ENCODE measurements at places on chromosomes 1 and 21.

GRCh38 chr1:235516862-235517446 lies 12.7 kb upstream of the B3GALNT2 start:
- DNase-seq = no peak

DNA sequence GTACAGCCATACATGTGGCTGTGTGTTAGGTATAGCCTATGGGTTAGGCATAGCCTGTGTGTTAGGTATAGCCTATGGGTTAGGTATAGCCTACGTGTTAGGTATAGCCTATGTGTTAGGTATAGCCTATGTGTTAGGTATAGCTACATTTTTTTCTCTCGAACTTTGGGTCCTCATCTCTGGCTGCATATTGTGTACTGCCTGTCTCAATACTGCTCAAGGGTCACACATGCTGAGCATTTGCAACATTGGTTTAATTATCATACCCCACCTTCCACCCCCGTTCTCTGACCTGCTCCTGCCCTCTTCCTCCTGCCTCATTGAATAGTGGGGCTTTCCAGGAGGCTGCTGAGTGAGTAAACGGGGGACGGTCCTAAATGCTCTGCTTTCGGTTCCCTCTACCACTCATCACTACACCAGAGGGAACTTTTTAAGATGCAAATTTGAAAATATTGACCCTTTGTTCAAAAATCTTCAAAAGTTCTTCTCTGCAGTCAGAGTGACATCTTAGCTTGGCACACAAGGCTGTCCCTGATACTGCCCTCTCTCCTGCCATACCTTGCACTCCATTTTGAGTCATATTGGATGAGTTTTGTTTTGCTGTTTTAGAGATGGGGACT lies 17.8 kb downstream of the OR2B11 start:
- DNase-seq = no peak

DNA sequence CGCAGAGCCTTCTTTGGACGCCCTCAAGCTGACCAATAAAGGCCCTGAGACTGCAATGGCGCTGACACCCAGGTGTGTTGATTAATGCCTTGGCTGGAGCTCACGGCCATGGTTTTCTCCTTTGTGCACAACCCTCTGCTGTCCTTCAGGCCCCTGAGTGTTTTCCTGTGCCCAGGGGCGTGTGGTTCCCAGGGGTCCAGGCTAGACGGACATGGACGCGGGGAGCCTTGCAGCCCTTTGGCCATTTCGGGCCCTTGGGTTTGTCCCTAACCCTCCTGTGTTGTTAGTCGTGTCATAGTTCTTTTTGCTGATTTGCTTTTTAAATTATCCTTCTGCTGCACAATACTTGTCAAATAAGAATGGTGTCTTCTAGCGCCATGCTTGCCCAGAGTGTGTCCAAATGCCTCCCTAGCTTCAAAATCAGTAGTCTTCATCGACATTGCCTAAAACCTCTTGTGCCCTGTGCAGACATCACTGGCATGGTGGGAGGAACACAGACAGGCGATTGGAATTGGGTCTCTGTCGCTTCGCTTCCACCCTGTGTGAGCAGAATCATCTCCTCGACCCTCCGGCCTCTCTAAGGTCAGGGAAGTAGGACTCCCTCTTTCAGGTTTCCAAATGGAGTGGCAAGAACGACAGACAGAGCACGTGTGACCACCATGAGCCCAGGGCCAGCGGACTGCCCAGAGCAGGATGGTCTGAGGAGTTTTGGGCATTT lies 1.9 kb downstream of the KRTAP10-4 start:
- DNase-seq = no peak

GRCh38 chr1:75392278-75392677 lies 218.6 kb downstream of the SLC44A5 start:
- DNase-seq = no peak

DNA sequence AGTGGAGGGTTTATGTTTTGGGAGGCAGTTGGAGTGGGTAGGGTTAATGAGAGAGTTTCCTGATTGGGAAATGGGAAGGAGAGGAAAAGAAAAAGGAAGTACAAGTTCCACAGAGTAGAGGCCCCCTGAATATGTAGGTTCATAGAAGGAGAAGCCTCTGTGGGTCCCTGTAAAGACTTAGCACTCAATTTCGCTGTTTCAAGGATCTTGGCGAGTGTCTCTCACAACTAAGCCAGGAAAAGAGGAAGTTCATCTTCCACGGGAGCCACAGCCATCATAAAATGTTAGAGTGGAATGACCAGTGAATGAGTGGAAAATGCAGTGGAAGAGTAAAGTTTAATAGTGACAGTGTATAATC lies 17.4 kb upstream of the DPYD start:
- no peak for DNase-seq

DNA sequence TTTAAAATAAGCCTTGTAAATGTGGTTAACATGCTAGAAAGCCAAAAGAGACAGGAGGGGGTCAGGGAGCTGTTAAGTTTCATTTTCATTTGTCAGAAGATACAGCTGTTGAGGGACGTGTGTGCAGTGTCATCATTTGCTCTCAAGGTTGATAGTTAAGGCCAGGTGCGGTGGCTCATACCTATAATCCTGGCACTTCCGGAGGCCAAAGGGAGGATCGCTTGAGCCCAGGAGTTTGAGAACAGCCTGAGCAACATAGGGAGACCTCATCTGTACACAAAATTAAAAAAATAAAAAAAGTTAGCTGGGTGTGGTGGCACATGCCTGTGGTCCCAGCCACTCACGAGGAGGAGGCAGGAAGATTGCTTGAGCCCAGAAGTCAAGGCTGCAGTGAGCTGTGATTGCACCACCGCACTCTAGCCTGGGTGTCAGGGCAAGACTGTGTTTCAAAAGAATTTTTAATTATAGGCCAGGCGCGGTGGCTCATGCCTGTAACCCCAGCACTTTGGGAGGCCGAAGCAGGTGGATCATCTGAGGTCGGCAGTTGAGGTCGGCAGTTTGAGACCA lies 22.7 kb downstream of the ZBTB8OS start:
- DNase-seq = no peak

All from T-helper 9 cell (primary cell).